ACHN (cell line): ENCODE measurements at places on chromosomes 7 and 10.
A peak's percentile ranks its signal among the peaks of the same experiment; 100 is the strongest.

GRCh38 chr7:155741082-155741481 lies 71.2 kb downstream of the SHH start:
- DNase-seq: no peak

DNA sequence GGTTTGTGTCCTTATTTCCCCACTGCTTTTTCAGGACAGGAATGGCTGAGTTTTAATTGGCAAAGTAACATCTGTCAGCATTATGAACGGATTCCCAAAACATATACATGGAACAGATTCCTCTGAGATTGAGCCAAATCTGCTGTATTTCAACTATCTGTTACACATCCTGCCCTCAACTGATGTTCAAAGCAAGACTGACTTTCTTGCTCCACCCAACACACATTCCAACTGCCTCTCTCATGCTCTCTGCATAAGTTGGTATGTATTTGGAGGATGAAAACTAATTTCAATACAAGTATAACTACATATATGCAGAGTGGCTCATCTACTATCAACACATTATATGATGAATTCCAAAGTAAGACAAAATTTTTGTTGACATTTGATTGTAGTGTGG lies 342.2 kb downstream of the GATA3 start:
- no peak for DNase-seq

DNA sequence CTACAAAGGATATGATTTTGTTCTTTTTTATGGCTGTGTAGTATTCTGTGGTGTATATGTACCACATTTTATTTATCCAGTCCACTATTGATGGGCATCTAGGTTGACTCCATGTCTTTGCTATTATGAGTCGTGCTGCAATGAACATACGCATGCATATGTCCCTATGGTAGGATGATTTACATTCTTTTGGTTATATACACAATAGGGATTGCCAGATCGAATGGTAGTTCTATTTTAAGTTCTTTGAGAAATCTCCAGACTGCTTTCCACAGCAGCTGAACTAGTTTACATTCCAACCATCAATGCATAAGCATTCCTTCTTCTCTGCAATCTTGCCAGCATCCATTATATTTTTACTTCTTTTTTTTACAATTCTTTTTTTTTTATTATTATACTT lies 35.6 kb upstream of the FAM13C start:
- DNase-seq: no peak

GRCh38 chr10:33066558-33067236 lies 108.7 kb upstream of the ITGB1 start:
- no peak for DNase-seq

DNA sequence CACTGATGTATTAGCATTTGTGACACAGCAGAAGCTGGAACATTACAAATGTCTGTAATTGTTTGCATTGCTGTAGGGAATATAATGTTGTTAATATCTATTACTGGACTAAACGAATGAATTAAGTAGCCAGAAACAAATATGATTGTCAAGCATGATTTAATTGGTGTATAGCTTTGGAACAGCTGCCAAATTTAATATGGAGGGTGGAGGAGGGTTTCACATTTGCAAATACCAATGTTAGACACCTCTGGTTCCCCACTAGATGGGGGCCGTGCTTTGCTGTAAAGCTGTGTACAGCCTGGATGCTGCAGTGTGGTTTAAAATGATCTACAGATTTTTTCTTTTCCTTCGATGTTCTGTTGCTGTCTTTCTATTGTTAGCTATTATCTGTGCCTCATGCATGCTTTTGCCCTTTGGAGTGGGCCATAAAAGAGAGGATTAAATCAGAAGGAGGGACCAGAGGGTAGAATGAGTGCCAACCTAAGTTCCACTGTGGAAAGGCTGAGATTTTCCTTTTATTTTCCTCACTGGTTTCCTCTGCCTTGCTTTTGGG lies 23.1 kb downstream of the DNAJB9 start:
- peak; percentile 40 for DNase-seq

DNA sequence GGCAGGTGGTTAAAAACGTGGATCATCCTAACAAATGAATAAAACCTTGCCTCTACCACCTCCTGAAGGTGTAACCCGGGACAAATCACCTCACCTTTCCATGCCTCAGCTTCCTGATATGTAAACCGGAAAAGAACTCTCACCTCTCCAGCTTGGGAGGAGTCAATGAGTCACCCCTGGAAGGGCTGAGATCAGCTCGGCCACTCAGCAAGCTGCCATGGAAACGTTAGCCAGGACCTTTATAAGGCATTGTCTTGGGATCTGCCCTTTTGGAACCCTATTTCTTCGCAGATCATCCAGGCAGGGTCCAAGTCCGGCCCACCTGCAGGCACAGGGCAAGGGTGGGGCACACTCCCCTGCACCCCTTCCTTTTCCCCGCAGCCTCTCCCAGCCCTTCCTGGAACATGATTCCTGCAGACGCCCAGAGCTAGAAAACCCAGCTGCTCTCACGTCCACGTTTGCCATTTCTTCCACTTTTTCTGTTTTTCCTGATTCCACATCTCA lies 81.6 kb upstream of the PFKP start:
- peak; percentile 72 for DNase-seq

GRCh38 chr7:44965937-44966730 lies 12.7 kb downstream of the MYO1G start:
- no peak for DNase-seq

DNA sequence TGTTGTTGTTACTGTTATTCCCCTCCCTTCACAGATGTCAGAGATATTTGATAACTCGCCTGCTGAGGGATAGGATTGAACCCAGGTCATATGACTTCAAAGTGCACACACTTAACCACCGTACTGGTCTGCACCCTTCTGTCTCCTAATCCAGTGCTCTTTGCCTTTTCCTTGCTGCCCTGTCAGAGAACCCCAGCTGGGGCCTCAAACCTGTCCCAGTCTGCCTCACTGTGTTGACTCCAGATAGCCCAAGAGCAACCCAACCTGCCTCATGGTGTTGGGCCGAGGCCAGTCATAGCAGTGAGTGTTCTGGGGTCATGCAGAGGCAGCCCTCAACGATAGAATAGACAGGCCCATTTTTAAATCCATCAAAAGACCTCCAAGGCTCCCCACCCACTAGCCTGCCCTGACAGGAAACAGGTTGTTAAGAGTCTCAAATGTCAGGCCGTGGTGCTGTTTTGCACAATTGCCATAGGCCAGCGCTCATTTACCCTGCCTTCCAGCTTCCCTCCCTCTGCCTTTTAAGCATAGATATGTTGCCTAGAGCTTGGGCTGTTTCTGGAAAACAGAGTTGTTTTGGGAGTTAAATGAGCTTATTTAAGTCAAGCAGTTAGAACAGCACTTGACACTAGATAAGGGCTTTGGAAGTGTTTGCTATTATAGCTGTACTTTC lies 37.0 kb upstream of the PDCD4 start:
- DNase-seq: no peak

- DNase-seq: no peak
Measured at GRCh38 chr10:21572578-21572977, 38.5 kb downstream of the MLLT10 start.

- no peak for DNase-seq
Measured at GRCh38 chr7:8379264-8379663, 54.1 kb upstream of the NXPH1 start.

- DNase-seq: no peak
Measured at GRCh38 chr10:44298713-44299112, 86.2 kb downstream of the CXCL12 start.

- no peak for DNase-seq
Measured at GRCh38 chr10:53978301-53978700, 822.7 kb downstream of the PCDH15 start.

DNA sequence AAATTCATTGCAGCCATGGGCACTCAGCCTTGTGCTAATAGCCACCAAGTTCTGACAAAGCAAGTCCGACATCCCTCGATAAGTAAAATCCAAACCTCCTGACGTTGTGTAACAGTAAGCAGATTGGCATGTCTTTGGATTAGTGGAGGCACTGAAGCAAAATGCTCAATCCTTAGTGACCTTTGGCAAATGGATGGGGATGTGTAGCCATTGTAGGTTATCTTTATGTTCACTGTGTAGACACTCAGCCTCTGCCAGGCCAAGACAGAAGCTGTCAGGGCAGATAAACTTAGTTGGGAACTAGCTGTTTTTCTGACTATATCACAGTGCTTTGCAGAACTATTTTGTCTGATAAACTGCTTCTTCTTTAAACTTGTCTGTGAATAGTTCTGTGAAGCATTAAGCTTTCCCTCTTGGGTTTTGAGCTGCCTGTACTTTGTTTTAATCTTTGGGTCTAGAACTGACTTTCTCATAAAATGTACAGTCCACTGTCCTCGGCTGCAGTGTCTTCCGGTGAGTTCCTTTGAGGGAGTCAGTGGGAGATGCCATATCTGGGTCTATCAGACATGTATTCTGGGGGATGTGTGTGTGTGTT lies 220.8 kb downstream of the LRMDA start:
- no peak for DNase-seq

DNA sequence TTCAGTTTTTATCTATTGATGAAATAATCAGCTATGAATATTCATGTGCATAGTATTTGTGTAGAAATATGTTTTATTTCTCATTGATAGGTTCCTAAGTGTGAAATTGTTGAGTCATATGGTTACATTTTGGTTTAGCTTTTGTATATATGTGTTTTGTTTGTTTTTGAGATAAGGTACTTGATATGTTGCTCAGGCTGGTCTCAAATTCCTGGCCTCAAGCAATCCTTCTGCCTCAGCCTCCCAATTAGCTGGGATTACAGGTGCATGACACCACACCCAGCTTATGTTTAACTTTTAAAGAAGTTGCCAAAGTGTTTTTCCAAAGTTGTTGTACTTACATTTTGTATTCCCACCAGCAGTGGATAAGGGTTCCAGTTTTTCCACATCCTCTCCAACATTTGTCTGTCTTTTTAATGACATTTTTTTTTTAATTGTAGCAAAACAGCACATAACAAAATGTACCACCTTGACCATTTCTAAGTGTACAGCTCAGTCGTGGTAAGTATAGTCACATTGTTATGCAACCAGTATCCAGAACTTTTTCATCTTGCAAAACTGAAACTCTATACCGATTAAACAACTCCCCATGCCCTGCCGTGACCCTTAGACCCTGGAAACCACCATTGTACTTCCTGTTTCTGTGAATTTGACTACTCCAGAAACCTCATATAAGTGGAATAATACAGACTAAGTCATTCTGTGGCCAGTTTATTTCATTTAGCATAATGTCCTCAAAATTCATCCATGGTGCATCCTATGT lies 12.6 kb upstream of the UBE2D1 start:
- DNase-seq: no peak

GRCh38 chr7:36613031-36613614 lies 111.2 kb downstream of the AOAH start:
- no peak for DNase-seq

DNA sequence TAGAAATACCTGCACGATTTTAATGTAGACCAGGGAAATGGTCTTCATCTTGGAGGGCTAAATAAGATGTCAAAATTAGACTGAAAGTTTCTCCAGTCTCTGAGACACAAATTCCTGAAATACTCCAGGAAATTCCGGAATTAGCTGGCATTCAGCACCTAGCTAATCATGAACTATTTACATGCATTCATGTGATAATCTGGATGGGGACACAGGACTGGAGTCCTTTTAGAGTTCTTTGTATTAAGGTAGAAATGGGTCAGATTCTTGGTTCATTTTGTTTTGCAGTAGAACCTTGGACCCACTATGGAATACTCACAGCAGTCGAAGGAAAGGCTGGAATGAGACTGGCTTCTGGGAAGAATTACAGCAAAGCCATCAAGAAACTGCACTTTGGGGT lies 65.3 kb upstream of the MDFIC start:
- DNase-seq: peak; percentile 94

DNA sequence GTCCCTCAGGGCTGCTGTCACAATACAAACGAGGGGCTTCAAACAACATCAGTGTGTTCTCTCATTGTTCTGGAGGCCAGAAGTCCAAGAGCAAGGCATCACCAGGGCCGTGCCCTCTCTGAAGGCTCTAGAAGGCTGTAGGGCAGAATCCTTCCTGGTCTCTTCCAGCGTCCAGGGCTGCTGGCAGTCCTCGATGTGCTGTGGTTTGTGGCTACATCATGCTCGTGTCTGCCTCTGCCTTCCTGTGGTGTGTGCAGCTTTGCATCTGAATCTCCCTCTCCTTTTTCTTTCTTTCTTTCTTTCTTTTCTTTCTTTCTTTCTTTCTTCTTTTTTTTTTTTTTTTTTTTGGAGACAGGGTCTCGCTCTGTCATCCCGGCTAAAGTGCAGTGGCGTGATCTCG lies 103.5 kb downstream of the INSYN2A start:
- no peak for DNase-seq

DNA sequence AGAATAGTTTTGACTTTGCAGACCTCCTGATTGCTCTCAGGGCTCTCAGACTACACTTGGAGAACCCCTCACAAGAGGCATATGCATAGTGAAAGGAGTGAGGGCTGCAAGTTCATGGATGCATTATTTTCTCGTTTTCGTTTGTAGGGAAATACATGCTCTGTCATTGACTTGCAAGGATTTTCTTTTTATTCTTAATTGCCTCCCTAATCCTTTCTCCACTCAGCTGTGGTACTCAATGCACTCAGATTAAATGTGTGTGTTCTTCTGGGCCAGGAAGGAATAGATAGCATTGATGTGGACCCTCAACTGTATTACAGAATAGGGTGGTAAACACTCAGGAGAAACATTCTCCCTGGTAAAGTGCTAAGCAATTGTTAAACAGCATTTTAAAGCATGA lies 188.7 kb downstream of the CACNB2 start:
- DNase-seq: no peak

GRCh38 chr10:13827076-13827797 lies 240.5 kb downstream of the PRPF18 start:
- DNase-seq: no peak

DNA sequence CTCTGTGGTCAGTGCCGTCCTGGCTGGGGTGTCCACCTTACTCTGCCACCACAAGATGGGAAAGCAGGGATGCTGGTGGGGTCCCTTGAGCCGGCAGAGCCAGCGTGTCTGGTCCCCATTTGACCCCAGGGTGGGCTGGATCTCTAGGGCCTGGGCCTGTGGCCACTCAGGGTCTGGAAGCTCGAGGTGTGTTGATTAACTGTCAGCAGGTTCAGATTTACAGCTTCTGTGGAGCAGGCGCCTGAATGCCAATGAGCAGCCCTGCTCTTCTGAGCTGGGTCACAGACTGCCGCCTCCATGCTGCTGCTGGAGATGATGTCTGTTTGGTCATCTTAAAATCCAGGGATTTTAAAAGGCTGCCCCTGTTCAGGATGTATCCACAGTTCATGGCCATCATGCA lies 11.3 kb upstream of the DPYSL4 start:
- no peak for DNase-seq

- DNase-seq: peak; percentile 46
Measured at GRCh38 chr10:11424456-11425295, 186.8 kb downstream of the USP6NL start.

GRCh38 chr10:60426425-60426824 lies 36.8 kb upstream of the ANK3 start:
- peak; percentile 76 for DNase-seq

DNA sequence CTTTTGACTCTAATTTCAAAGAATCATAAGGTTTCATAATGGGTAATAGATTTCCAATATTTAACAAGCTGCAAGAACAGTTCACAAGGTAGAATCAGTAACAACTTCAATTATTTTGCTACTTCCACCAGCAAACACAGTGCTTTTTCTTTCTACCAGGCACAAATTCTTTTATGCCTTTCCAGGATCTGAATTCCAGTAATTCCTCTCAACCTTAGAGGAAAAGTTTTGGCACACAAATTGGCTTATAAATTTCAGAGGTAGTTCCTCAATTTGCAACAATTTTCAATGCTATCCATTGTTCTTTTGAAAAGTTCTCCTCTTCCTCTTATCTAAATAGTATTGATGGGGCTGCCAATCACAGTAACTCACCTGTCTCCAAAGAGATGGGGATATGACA lies 665.4 kb upstream of the PHF14 start:
- no peak for DNase-seq
